ENCODE measurements at places on chromosomes 5 and 9.

DNA sequence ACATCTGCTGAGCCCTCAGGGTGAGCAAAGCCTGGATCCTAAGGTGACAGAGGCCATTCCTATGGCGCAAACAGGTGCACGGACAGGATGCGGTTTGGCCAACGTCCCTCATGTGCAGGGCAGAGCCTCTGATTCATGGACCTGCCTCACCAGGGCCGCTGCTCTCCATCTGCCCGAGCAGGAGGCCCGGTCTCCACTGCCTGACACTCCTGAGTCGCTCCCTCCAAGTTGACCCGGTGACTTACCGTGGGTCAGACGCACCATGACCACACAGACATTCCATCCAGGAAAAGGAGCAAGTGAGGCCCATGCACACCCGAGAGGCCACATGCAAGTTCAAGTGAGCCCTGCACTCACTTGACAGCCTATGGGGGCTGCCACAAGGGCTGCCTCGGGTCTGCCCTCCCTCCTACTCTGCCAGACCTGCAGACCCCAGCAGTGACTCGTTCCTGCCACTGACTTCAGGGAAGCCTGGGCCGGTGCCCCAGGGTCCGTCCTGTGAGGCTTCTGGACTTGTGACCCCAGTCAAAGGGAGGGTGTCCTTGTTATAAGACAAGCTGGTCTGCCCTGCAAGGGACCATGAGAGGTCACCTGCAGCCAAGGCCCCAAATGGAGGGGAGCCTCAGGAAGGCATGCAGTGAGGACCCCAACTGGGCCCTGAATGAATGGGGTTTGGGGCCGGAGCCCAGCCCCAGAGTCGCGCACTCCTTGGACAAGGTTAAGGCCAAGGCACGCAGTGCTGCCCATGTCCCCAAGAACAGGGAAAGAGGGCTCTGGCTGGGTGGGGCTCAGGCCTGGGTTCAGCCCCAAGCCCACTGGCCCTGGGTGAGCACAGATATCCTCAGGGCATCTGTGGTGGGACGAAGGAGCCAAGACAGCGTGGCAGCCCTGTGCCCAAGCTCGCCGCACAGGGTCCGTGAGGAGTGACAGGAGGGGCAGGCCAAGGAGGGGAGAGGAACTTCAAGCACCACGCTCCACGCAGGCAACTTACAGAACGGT is 10.1 kb downstream of the BRD3OS start:
- DNase-seq: no peak

DNA sequence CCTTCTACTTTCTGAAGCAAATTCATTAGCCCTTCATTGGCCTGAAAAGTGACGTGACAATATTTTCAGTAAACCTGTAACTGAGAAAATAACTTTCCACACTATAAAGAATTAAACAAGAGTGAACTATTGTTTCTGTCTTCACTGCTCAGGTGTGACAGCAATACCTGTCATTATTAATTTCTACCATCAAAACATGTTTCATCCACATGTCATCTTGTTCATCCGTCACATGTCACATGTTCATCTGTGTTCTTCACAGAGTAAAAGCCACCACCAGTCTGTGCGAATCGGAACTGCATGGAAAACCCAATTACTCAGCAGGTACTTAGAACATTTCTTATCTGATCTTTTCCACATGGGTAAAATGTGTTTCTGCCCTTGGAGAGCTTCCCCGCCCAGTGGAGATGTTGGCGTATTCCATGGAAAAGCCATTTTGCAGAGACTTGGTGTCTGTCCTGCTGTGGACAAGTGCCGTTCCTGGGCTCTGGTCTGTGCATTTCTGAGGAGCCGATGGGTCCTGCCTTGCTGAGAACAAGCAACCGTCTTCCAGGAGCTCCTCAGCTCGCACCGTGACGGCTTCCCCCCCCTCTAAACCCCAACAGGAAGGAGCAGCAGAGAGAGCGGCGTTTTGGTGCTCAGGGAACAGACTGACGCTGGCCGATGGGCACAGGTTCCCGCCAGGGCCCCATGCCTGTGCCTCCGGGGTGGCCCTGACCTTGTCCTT is 10.6 kb upstream of the EXOC3 start:
- no peak for DNase-seq

DNA sequence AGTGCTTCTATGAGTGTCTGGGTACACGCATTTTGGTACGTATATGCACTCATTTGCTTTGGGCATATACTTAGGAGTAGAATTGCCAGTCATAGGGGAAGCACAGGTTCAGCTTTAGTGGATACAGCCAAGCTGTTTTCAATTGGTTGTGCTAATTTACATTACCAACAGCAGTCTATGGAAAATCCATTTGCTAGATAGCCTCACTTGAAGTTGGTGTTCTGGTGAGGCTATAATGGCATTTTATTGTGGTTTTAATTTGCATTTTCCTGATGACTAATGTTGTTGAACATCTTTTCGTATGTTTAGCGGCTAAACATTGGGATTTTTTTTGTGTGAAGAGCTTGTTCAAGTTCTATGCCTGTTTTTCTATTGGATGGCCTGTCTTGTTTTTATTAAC is 76.8 kb upstream of the ANKH start:
- DNase-seq: no peak

- DNase-seq: no peak
Observed at GRCh38 chr9:124020520-124021384, 9.2 kb downstream of the LHX2 start.

DNA sequence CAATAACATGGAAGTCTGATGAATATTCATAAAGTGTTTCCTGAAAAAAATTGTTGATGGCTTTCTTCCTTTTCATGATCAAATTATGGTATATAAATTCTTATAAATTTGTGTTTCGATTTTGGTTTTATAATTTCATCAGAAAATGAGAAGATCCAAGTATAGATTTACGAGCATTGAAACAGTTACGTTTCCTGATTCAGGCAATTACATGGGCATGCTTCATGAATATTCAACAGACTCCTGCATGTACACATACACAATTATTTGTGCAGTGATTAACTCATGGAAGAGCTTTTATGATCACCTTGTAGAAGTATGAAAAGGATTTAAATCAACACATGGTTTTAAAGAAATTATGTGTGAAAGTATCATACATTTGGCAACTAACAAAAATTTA is 136.7 kb downstream of the MPDZ start:
- DNase-seq: no peak

- no peak for DNase-seq
Observed at GRCh38 chr5:75320371-75320770, 16.6 kb upstream of the HMGCR start.

GRCh38 chr5:32239385-32239784 is 65.3 kb upstream of the GOLPH3 start:
- DNase-seq: no peak

- DNase-seq: peak; percentile 66
Observed at GRCh38 chr5:83711982-83712601, 8.6 kb downstream of the HAPLN1 start.

- no peak for DNase-seq
Observed at GRCh38 chr5:107541400-107541799, 129.3 kb downstream of the EFNA5 start.

Measured in fibroblast of pulmonary artery (primary cell).